COR-L47 (cell line): ENCODE measurements at places on chromosomes 7 and 10.
A peak's percentile ranks its signal among the peaks of the same experiment; 100 is the strongest.

DNA sequence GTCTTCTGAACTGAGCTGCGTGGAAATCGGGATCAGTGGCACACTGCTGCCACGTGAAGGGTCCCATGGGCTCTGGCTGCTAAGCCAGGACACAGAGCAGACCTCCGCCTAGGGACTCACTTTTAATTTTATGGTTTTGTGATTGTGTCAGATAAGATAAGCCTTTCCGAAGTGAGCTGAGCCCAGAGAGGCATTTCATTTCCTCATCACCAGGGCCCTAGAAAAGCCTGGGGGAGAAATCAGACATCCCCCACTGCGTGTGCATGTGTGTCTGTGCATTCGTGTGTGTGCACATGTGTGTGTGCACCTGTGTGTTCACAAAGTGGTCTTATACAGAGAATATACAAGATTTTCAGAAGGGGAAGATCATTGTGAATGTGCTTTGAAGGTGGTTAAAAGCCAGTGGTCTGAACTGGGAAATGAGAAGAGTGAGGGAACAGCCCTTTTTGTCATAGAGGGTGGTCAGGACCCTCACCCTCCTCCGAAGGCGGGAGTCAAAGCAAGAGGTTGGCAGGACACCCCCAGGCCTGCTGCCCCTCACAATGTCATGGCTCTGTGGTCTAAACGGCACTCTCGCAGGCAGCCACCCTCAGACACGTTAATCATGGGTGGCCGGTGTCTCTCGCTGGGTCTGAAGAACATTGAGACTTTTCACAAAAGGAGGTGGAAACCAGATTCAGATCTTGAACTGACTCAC is 176.1 kb upstream of the PFKP start:
- no peak for DNase-seq

DNA sequence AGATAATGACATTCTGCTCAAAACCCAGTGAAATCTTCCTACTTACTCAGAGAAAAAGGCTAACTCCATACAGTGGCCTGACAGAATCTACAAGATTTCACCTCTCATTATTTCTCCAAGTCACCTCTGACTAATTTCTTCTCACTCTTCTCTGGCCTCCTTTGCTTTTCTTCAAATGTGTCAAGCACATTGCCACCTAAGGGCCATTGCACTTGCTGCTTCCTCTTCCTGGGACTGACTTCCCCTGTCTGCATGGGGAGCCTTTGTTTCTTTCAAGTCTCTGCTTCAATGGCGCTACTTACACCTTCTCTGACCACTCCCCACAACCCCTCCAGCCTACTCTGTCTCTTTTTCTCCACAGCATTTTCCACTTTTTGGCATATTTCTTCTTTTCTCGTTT is 36.0 kb downstream of the PRTFDC1 start:
- no peak for DNase-seq

DNA sequence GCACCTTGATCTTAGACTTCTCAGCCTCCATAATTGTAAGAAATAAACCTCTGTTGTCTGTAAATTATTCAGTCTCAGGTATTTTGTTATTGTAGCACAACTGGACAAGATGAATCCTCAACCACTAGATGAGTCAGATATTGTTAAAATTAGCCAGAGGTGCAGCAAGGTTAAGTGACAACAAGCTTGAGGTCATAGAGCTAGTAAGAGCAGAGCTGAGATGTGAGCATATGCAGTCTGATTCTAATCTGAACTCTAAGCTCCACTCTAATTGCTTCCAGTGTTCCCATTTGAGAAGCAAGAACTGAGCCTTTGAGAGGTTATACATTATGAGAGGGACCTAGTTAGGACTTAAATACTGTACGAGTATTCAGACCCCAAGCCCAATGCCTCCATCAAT is 93.1 kb downstream of the FZD1 start:
- DNase-seq, result no peak

DNA sequence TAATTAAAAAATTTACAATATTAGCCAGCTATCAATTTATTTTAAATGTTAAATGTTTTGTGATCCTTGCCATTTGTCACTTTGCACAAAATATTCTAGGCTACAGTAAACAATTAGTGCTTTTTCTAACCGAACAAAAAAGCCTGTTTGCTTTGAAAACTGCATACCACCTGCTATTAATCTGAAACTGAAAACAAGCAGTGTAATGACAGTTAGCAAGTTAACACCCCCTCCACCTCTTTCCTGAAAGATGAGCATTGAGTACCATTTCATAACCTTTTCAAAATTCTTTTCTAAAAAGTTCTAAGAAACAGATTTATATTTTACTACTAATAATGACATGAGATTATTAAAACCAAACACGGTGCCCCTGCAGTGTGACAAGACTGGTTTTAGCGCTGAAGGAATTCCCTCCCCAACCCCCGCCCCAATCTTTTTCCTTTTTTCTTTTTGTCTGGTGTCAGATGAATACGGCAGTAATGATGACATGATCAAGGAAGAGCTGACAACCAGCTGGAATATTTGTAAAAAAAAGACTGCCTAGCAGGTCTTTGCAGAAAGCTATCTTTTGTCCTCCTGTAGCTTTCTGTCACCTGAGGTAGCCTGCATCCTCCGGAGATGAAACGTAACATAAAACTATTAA is 175.6 kb downstream of the CHCHD3 start:
- peak; percentile 11 for DNase-seq

DNA sequence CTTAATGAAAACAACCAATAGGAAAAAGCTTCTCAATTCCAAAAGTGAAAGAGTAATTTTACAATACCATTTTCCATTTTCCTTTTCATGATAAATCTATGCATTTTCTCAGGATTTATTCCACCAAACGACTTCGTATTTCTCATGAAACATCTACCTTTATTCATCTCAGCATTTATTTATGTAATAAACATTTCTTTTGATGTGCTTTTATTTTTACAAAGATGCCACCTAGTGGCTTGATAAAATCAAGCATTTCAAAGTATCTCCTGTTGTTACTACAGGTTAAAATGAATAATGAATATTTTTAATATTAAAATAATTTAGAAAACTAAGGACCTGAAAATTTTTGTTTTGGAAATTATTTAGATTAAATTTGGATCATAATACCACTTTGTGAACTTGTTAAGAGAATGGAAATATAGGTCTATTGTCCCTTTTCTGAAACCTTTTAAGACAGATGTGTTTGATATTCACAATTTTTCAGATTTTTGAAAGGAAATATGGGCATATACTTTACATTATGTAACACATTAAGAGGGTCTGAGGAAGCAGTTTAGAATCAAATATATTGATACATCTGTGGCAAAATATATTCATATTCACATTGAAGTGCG is 2.7 kb upstream of the IQUB start:
- peak; percentile 29 for DNase-seq

DNA sequence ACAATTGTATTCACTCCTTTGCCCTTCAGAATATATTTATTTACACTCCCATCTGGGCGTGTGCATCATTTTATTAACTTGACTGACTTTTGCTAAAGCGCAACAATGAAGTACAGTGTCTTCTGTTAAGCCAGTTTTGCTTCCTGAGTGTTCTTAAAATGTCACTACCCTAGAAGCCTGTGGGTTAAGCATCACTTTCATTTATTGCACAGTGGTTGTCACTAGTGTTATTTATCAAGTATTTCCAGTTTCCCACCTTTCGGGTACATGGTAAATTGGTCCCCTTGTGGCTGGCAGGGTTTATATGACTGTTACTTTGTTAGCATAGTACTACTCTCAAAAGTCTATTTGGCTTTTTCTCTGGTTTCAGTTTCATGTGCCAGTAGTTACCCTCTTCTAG is 3.3 kb downstream of the HILPDA start:
- no peak for DNase-seq

GRCh38 chr10:1395481-1396296 is 339.5 kb downstream of the WDR37 start:
- no peak for DNase-seq

- DNase-seq, result no peak
These were observed 282.1 kb downstream of the CXCL12 start for GRCh38 chr10:44102726-44103255.

DNA sequence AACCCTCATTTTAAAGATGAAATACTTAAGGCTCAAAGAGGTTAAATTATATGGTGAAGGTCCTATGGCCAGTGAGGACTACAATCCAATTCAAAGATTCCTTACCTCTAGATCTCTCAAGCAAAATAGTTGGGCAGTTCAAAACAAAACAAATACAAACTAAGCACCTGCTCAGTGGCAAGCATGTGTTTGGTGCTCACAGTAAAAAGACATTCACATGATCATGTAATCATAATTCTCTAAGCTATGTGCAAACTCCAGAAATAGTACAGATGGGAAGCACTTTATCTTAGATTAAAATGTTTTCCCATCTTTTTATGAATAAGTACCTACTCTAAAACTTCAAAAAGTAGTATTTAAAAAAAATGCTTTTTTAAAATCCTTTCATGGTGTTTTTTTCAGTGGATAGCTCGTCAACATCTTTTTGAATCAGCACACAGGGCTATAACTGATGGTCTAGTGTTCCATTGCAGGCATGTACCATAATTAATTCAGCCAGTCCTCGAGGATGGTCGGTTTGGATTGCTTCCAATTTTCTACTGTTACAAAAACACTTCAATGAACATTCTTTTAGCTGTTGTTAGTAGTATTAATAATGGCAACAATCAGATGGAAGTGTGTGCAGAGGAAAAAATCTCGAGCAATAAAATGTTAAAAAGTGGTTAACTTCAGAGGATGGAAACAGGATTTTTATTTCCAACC is 58.4 kb downstream of the CHCHD3 start:
- peak; percentile 11 for DNase-seq

- no peak for DNase-seq
These were observed 205.3 kb upstream of the KLF6 start for GRCh38 chr10:3990307-3990706.

GRCh38 chr7:127909424-127910152 is 121.6 kb downstream of the LRRC4 start:
- DNase-seq, result no peak

DNA sequence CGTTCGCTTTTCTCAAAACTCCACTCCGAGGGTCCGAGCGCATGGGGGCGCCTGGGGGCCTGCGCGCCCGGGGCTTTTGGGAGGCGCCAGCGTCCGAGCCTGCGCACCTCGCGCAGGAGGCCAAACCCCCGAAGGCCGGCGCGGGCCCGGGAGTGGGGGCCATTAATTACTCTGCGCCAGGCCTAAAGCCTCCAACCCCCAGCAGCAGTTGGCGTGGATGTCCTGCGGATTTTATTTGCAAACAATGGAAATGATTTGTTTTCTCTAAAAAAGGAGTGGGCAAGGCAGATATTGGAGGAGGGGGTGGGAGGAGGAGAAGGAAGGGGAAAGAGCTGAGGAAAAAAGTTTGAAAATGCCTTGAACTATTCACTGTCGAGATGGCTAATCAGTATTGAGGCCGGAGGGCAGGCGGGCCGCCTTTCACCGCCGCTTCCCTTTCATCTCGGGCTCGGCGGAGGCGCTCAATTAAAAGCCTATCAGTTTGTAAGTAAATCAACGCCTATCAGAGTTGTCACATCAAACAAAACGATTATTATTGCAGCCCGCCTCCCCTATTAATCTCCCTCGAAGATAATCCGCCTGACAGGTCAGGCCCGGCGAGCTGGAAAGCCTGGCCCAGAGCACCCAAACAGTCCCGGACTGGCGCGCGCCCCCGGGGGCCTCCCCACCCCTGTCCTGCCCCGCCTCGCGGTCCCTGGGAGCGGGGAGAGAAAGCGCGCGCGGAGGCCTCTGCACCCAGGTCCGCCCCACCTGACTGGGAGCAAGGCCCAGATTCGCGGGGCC is 3.4 kb upstream of the ZNF503 start:
- DNase-seq, result peak; percentile 17

- DNase-seq, result no peak
These were observed 89.8 kb downstream of the PCLO start for GRCh38 chr7:83072576-83073517.

GRCh38 chr10:17239345-17240085 is 11.5 kb downstream of the VIM start:
- DNase-seq, result no peak

DNA sequence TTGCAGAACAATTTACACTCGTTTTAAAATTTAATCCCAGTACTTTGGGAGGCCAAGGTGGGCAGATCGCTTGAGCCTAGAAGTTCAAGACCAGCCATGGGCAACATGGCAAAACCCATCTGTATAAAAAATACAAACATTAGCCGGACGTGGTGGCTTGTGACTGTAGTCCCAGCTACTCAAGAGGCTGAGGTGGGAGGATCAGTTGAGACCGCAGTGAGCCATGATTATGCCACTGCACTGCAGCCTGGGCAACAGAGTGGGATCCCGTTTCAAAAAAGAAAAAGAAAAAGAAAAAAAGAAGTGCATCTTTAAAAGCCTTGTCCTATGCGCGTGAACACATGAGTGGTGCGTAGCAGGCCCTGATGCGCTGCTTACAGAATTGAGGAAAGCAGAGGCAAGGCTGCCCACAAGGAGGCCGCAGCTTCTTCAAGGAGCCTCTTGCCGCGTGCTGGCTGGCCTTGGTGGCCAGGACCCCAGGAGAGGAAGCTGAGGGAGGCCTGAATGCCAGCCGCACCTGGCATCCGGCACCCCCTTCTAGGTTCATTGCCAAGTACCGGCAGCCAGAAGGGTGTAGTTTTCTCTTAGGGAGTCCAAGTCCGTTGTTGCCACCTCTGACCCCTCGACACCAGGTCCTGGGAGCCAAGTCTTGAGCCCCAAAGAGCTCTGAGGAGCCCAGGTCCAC is 124.5 kb downstream of the UBE2H start:
- no peak for DNase-seq

DNA sequence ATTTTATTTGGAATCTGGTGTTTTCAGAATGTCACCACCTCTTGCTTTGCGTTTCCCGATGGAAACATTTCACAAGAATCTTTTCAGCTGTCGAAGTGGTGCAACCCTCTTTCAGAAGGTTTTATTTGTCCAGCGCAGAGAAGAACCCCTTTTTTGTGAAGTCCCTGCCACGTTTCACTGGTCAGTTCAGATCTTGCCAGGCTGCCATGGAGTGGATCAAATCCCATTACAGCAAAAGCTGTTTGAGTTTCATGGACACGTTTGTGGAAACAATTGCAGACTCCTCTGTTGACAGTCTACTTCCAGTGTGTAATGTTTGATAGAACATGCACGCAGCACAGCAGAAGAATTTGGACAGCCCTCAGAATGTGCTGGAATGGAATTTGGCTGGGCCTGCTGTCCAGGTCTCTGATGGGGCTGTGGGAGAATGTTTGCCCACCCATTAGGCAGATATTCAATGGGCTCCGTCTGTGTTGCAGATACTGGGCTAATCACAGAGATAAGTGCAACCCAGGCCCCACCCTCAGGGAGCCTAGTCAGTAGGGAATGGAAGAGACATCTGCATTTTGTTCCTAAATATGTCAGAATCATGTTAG is 143.2 kb downstream of the GRK5 start:
- DNase-seq, result no peak
